ENCODE measurements at places on chromosomes 6 and 20.

- no peak for DNase-seq
Observed at GRCh38 chr6:121664158-121664557, 228.7 kb downstream of the GJA1 start.

GRCh38 chr6:127949251-127949650 is 48.4 kb upstream of the THEMIS start:
- DNase-seq: no peak

- no peak for DNase-seq
Observed at GRCh38 chr6:72642435-72642834, 20.6 kb downstream of the KCNQ5 start.

DNA sequence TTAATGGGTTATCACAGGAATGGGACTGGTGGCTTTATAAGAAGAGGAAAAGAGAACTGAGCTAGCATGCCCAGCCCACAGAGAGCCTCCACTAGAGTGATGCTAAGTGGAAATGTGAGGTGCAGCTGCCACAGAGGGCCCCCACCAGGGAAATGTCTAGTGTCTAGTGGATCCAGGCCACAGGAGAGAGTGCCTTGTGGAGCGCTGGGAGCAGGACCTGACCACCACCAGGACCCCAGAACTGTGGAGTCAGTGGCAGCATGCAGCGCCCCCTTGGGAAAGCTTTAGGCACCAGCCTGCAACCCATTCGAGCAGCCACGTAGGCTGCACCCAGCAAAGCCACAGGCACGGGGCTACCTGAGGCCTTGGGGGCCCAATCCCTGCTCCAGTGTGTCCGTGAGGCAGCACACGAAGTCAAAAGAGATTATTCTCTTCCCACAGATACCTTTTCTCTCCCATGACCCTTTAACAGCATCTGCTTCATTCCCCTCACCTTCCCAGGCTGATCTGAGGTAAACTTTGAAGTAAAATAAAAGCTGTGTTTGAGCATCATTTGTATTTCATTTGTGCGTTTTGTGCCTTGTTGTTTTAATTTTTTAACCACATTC is 4.4 kb downstream of the HLA-E start:
- no peak for DNase-seq

- DNase-seq: no peak
Observed at GRCh38 chr6:157763904-157764177, 59.2 kb upstream of the SNX9 start.

- DNase-seq: no peak
Observed at GRCh38 chr6:137933696-137934095, 66.6 kb downstream of the TNFAIP3 start.

DNA sequence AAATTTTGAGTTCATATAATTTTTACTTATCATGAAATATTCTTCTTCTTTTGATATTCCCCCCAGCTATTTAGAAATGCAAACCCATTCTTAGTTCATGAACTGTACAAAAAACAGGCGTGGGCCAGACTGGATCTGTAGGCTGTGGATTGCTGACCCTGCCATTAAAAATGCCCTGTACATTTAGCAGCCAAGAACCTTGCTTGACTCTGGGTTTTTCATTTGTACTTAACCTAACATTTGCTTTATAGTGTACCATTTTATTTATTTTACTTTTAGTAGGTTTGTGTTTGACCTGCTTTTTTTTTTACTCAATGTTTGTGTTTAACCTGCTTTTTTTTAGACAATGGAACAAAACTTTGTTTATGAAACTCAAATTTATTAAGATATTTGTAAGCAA is 14.9 kb downstream of the CD109 start:
- no peak for DNase-seq

- DNase-seq: no peak
Observed at GRCh38 chr6:21158149-21158548, 435.4 kb upstream of the SOX4 start.

- DNase-seq: no peak
Observed at GRCh38 chr6:162203287-162203686, 524.3 kb downstream of the PRKN start.

GRCh38 chr6:678520-678919 is 14.4 kb downstream of the EXOC2 start:
- no peak for DNase-seq
